ENCODE measurements at places on chromosomes 4 and X.
A peak's percentile ranks its signal among the peaks of the same experiment; 100 is the strongest.

- no peak for DNase-seq
Measured at GRCh38 chr4:7421356-7422150, 13.2 kb downstream of the PSAPL1 start.

GRCh38 chrX:148929686-148930085, 429.3 kb downstream of the AFF2 start:
- DNase-seq = no peak

DNA sequence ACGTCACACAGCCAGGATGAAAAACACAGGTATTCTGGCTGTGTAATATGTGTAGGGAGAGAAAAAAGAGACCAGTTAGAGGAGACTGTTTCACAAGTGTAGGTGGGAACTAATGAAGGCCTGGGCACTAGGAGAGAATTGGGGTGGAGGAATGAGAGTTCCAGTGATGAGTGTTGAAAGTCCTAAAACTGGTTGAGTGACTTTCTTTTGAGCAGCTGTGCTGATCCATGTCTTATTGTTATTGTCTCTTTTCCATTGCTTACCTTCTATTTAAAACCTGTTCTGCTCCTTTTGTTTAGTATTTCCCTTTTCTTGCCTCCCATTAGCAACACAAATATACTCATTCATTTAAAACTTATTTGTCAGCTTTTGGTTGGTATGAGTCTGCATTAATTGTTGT, 88.7 kb downstream of the PDLIM5 start:
- no peak for DNase-seq

- DNase-seq = no peak
Measured at GRCh38 chr4:10697086-10697485, 12.5 kb upstream of the CLNK start.

GRCh38 chr4:740656-741282, 35.1 kb downstream of the PCGF3 start:
- no peak for DNase-seq

GRCh38 chr4:11418610-11419009, 10.1 kb downstream of the HS3ST1 start:
- peak; percentile 9 for DNase-seq

GRCh38 chrX:73401591-73402266, 45.1 kb upstream of the CDX4 start:
- no peak for DNase-seq

DNA sequence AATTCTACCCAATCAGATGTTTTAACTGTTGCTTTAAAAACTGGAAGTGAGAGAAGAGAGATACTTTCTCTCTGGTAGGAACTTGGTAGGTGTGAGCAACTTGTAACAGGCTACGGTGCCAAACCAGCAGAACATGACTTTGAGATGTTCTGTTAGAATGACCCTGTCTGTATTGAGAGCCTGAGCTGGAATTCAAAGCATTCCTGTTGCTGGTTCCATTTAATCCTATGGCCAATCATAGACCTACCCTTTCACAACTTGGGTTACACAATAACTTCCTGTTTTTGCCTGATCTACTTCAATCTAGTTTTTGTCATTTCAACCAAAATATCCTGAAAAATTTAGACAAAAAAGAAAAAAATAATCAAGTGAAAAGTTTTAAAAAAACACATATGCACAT, 1.7 kb upstream of the PRRG1 start:
- DNase-seq = no peak

GRCh38 chr4:36786519-36786918, 458.0 kb upstream of the NWD2 start:
- DNase-seq = no peak

GRCh38 chrX:153703036-153703370, 15.3 kb downstream of the SLC6A8 start:
- no peak for DNase-seq

GRCh38 chr4:107278791-107279483, 242.8 kb upstream of the DKK2 start:
- DNase-seq = no peak

- no peak for DNase-seq
Measured at GRCh38 chr4:20672262-20672661, 28.0 kb upstream of the PACRGL start.

DNA sequence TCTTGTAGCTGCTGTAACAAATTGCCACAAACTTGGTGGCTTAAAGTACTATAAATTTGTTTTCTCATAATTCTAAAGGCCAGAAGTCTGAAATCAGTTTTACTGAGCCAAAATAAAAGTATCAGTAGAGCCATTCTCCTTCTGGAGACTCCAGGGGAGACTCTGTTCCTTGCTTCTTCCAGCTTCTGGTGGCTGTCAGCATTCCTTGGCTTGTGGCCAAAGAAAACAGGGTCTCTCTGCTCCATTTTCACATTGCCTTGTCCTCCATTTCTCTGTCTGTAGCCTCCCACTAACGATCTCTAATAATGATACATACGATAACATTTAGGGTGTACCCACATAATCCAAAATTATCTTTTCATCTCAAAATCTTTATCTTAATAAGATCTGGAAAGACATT, 200.4 kb downstream of the MAB21L2 start:
- DNase-seq = no peak

DNA sequence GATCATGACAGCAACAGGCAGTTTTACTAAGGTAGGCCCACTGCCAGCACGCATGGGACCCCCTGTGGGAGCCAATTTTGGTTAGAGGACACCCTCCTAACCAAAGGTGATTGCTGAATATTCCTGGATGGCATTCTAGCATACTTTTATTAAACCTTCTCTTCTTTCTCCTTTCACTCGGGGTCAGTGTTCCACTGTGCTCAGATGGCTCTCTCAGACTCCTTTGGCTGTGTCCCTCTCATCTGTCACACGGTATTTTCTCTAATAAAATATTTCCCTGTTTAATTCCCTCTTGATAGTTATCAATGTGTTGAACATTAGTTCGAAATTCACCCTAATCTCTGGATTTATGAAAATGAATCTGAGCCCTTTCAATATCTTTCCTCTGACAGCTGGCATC, 1315.3 kb downstream of the FSTL5 start:
- no peak for DNase-seq

GRCh38 chrX:40434947-40435346, 145.8 kb upstream of the ATP6AP2 start:
- DNase-seq = no peak

DNA sequence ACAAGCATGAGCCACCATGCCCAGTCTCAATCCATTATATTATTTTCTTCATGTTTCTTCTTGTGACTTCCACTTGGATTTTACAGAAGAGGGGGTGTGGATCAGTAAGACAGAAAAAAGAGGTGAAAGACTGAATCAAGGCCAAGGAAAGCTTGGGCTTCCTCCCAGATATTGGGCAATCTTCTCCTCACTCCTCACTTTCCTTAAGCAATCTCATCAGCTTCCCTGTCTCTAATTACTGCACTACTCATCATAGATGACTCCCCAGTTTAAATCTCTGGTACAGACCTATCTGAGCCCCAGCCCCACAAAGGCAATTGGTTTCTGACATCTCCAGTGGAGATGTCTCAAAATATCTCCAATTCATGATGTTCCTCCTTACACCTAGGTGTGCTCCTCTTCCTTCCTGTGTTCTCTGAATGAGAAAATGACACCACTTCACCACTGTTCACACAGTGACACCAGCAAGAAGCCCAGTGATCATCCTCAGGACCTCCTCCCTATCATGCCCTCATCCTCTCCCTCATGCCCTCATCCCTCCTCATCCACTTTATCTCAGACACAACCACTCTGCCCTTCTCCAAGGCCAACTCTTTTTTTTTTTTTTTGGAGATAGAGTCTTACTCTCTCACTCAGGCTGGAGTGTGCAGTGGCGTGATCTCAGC, 44.8 kb upstream of the HERC6 start:
- DNase-seq = no peak

- no peak for DNase-seq
Measured at GRCh38 chr4:3418029-3418762, 23.6 kb upstream of the HGFAC start.

DNA sequence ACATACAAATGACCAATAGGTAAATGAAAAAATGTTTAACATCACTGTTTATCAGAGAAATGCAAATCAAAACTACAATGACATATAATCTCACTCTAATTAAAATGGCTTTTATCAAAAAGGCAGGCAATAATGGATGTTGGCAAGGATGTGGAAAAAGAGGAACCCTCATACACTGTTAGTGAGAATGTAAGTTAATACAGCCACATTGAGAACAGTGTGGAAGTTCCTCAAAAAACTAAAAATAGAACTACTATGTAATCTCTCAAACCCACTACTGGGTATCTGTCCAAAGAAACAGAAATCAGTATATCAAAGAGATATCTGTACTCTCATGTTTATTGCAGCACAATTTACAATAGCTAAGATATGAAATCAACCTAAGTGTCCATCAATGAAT, 165.9 kb upstream of the HHIP start:
- DNase-seq = no peak

DNA sequence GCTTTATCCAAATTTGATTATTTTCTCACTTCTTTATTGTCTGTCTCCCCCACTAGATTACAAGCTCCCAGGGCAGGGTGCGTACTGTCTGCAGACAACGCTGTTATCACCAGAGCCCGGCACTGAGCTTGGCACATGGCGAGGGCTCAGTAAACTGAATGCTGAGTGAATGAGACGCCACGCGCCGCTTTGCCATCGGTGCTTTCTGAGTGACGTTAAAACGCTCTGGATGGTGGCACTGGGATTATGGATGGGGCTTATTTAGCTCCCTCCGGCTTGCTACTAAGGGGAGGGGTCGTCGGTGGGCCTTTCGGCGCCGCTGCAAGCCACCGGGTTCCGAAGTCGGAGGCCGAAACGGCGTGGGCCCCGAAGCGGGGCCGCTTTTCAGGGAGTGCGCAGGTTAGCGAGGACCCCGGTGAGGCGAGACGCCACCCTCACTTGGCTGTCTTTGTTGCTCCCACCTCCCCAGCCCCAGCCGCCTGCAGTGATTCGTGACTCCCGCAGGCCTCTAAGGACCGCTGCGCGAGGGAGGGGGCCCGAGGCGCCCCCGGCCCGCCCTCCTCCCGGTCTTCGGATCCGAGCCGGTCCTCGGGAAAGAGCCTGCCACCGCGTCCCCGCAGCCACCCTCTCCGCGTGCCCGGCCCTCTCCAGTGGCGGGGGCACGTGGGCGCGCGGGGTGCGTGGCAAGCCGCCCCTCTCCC, 569 bp upstream of the FHL1 start:
- DNase-seq = peak; percentile 29

DNA sequence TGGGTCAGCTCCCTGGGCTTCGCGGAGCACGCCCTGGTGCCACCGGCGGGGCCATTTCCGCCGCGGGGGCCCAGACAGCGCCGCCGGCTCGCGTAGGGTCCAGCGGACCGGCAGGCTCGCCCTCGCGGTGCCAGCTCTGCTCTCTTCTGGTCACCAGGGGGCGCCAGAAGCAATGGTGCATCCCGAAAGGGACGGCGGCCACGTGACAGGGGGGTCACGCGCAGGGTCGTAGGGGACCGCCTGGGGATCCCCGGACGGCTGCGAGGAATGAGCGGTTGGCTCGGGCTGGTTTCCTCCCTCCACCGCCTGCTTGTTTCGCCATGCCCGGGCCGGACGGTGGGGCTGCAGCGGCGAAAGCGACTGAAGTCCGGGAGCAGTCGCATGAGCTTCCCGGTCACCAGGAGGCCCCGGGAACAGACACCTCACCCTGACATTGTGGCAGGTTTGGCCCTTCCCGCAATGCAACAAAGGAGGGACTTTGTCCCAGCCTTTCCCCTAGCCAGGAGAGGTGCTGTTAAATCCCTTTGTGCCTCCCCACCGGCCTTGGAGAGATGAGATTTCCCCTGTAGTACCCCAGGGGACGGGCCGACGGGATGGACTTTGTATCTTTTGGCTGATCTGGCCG, 15.8 kb downstream of the ZCCHC12 start:
- DNase-seq = peak; percentile 61

DNA sequence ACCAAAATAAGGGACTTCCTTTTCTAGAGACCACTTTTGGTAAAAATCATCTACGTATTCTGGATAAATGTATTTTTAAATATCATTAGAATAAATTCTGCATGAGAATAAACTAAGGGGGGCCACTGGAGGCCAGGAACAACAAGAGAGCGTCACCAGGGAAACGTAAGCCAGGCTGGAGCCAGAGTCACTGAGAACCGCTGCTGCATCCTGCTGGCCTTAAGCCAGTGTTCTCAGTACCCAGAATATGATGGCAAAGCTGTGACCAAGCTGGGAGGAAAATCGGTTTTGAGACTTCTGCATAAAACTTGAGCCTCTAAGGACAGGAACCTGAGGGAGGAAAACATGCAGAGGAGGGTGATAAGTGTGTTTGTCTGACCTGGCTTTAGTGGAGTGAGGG, 63.0 kb upstream of the FAM9A start:
- DNase-seq = no peak

GRCh38 chr4:150656891-150657290, 74.9 kb downstream of the MAB21L2 start:
- no peak for DNase-seq

DNA sequence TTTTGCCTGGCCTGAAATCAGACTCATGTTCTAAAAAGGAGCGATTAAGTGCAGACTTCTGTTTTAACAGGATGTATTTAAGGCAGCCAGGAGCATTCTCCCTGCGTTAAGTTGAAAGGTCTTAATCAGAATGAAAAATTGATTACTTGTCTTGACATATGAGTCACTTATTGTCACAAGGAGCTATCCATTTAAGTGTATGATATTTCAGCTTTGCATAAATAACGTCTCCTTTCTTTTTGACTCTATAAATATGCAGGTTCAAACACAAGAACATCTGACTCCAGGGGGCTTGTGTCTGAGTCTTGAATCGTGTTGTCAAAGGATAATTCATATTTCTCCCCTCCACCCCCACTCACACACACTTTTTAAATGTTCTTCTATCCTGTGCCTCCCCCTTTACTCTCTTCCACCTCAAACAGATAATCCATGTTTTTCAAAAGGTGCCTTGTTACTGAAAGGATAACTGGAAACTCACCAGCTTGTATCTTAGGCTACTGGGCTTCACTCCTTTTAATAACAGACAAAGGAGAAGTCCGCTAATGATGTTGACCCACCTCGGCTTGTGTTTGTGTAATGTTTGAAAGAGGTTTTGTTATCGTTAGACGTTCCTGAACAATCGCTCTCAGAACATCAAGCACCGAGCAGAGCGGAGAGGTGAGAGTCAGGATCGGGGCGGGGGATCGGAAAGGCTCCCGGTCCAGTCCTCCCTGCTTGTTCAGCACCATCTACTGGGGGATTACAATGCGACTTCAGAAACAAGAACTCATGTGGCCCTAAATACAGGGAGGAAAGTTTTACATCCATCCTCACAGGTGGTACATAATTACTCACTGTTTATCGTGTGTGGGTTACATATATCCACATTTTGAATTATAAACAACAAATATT, 107.5 kb upstream of the RPL34 start:
- peak; percentile 7 for DNase-seq

DNA sequence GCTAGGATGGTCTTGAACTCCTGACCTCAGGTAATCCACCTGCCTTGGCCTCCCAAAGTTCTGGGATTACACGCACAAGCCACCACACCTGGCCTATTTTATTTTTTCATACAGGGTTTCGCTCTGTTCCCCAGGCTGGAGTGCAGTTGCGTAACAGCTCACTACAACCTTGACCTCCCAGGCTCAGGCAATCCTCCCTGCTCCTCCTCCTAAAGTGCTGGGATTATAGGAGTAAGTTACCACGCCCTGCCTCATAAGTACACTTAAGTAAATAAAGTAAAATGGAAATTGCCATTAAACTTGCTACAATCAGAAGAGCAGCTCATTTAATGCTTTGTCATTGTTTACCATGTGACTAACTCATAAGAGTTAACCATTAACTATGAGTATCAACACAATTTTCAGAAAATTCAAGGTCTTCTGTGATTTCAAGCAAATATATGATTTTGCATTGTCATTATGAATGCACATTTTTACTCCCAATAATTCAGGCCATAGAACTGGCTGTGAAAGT, 12.3 kb downstream of the UGDH start:
- no peak for DNase-seq

- no peak for DNase-seq
Measured at GRCh38 chr4:143417679-143418403, 81.2 kb downstream of the GAB1 start.
